ENCODE measurements at places on chromosomes 7 and 10. TPM values are rescaled to one million over a fixed set of nuclear protein-coding genes. Genes with fewer than 3 reads are reported as not detected.

DNA sequence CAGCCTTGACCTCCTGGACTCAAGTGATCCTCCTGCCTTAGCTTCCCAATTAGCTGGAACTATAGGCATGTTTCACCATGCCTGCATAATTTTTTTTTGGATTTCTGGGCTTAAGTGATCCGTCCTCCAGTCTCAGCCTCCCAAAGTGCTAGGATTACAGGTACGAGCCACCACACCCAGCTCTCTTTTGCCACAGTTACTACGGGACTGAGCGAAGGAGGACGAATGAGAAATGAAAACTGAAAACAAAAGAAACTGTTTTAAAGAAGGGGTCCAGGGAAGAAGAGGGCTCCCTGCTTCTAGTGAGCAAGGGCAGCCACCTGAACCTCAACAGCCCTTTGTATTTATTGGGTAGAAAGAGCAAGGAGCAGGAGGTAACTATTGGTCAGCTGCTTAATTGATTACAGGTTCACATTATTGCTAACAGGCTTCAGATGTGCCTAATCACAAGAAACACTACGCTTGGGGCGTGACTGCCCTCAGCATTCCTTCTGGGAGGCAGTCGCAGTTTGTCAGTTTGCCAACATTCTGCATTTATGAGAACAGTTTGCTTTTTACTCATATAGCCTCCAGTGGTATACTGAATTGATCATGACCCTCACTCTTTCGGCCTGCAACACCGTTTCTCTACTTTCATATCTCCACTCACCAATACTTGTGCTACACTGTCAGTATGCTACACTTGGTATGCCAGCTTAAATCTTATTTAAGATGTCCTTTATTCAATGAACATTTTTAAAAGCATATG, 676.8 kb downstream of the DNAJB9 start:
- H3K27me3 ChIP-seq = no peaks in the 10 kb centered on the region
- no peak overlapping the region for H3K4me3 ChIP-seq
- DNase-seq = no peak
- no peaks in the 10 kb centered on the region for H3K4me1 ChIP-seq
- no peak overlapping the region for H3K27ac ChIP-seq
- no peaks in the 10 kb centered on the region for H3K36me3 ChIP-seq

DNA sequence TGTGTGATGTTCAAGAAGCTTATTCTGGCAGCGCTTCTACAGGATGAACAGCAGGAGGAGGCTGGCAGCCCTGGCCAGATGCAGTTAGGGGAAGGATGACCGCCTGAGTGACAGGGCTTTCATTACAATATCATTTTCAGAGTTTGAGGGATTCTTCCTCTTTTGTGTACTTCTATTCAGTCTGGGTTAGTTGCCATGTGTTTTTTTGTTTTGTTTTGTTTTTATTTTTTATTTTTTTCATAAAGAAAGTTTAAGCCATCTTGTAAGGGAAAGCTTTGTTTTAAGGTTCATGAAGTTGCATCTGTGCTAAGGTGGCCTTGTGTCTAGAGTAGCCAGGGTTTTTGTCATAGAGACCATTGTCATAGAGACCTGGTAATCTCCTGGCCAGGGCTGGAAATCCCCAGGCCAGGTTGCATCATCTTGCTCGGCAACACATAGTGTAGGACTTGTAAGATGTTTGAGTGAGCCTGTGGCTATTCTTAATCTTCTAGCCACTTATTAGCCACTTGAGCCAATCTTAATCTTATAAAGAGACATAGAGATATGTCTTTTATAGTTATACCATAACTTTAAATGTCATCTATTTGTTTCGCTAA, 230.5 kb upstream of the TMEM229A start:
- H3K36me3 ChIP-seq = no peaks in the 10 kb centered on the region
- H3K4me1 ChIP-seq = no peaks in the 10 kb centered on the region
- no peak for DNase-seq
- peaks cover 3% of the 10 kb centered on the region for H3K27me3 ChIP-seq

DNA sequence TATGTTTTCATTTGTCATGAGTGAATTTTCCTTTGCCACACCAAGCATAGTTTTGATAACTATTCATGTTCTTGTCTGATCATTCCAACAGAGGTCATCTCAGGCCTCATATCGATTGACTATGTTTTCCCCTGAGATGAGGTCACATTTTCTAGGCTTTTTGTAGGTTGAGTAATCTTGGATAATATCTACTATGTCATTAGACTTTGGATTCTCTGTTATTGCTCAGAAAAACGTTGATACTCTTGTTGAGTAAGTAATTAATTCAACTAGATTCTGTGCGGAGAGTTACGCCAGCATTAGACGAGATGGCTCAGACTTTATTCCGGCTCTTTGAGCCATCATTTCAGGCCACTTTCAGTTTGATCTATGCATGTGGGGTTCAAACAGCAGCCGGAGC, 57.7 kb downstream of the KLF6 start:
- H3K4me1 ChIP-seq = peaks cover 9% of the 10 kb centered on the region
- H3K4me3 ChIP-seq = peak overlapping the region; percentile 35
- H3K36me3 ChIP-seq = no peaks in the 10 kb centered on the region
- H3K27me3 ChIP-seq = no peaks in the 10 kb centered on the region
- peak overlapping the region; percentile 95 for H3K27ac ChIP-seq
- DNase-seq = no peak

DNA sequence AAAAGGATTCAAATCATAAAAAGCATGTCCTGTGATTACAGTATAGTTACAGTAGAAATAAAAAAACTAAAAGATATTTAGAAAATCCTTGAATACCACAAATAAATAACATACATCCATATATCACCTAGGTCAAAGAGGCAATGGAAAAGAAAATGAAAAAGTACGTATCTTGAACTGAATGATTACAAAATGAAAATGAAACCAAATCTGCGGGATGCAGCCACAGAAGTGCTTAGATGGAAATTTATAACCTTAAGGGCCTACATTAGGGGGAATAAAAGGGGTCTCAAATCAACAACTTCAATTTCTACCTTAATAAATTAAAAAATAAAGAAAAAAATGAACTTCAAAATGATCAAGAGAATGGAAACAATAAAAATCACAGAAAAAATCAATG, 879.0 kb upstream of the CELF2 start:
- H3K27ac ChIP-seq = no peak overlapping the region
- no peaks in the 10 kb centered on the region for H3K27me3 ChIP-seq
- DNase-seq = no peak
- H3K4me3 ChIP-seq = no peak overlapping the region
- no peaks in the 10 kb centered on the region for H3K36me3 ChIP-seq

DNA sequence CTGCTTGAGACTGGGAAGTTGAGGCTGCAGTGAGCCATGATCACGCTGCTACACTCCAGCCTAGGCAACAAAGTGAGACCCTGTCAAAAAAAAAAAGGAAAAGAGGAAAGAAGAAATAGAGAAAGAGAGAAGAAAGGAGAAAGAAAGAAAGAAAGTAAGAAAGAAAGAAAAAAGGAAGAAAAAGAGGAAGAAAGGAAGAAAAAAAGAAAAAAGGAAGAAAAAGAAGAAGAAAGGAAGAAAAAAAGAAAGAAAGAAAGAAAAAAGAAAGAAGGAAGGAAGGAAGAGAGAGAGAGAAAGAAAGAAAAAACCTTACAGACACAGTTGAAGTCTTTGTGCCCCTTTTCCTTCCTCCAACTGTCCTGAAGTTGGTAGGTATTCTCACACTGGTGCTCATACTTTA, 26.6 kb upstream of the LEP start:
- no peaks in the 10 kb centered on the region for H3K36me3 ChIP-seq
- H3K4me3 ChIP-seq = no peak overlapping the region
- H3K4me1 ChIP-seq = no peaks in the 10 kb centered on the region
- H3K27me3 ChIP-seq = no peaks in the 10 kb centered on the region

Gene SH2D4B
- polyA plus RNA-seq = not detected

DNA sequence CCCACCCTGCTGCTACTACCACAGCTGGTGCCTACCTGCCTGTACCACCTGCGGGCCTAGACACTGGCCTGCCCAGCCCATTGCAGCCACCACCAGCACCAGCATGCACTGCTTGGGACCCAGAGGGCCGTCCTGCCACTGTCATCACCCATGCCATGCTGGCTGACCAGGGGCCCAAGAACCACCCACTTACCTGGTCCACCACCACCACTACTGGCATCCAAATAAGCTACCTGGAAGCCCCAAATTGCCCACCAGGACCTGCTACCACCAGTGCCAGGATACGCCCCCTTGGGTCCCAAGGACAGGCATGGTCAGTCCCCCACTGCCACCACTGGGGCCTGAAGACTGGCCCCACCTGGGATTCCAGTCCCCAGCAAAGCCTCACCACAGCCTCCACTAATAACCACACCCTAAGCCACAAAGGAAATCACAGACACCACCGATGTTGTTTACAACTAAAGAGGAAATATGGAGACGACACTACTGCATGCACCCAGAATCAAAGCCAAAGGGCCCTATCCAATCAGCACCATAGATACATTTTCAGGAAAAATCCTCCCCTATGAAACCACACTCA, 70.5 kb upstream of the DIP2C start:
- H3K36me3 ChIP-seq = no peaks in the 10 kb centered on the region
- no peaks in the 10 kb centered on the region for H3K4me1 ChIP-seq
- DNase-seq = no peak
- no peaks in the 10 kb centered on the region for H3K27me3 ChIP-seq

- H3K27me3 ChIP-seq = no peaks in the 10 kb centered on the region
- no peak for DNase-seq
- no peak overlapping the region for H3K4me3 ChIP-seq
- peaks cover 4% of the 10 kb centered on the region for H3K4me1 ChIP-seq
- no peaks in the 10 kb centered on the region for H3K36me3 ChIP-seq
- no peak overlapping the region for H3K27ac ChIP-seq
Measured at GRCh38 chr7:4182605-4183300, 499.3 kb upstream of the FOXK1 start.

GRCh38 chr7:130409712-130410072, 29.4 kb downstream of the CPA1 start:
- no peak overlapping the region for H3K27ac ChIP-seq
- DNase-seq = no peak
- H3K27me3 ChIP-seq = no peaks in the 10 kb centered on the region
- no peaks in the 10 kb centered on the region for H3K4me1 ChIP-seq

Gene TRIM50
- polyA plus RNA-seq = 0.14 TPM
